NCI-H1417 (cell line): ENCODE measurements at places on chromosomes 6 and 20.

DNA sequence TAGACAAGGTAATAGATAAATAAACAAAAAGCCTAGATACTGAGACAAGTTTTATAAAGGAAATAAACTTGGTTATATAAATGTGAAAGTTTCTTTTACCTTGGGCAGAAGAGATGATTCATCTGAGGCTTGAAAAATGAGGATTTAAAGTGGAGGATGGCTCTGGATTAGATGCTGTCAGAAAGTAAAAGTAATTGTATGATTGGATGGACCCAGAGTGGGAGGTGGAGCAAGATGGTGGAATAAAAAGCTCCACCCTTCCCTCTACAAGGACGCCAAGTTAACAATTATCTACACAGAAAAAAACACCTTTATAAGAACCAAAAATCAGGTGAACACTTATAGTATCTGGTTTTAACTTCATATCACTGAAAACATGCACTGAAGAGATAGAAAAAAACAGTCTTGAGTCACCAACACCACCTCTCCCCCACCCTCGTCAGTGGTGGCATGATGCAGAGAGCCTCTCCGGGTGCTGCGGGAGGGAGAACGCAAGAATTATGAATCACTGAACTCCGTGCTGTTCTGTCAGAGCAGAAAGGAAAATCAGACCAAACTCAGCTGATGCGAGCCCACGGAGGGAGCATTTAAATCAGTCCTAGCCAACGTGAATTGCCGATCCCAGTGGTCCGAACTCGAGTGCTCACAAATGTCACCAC, 84.7 kb upstream of the GJE1 start:
- DNase-seq = no peak

GRCh38 chr6:110556317-110557110, 80.1 kb upstream of the SLC22A16 start:
- no peak for DNase-seq

- no peak for DNase-seq
These were observed 53.1 kb upstream of the VSX1 start for GRCh38 chr20:25135031-25135430.

- peak; percentile 86 for DNase-seq
These were observed 61.4 kb downstream of the BMP2 start for GRCh38 chr20:6828794-6829423.

DNA sequence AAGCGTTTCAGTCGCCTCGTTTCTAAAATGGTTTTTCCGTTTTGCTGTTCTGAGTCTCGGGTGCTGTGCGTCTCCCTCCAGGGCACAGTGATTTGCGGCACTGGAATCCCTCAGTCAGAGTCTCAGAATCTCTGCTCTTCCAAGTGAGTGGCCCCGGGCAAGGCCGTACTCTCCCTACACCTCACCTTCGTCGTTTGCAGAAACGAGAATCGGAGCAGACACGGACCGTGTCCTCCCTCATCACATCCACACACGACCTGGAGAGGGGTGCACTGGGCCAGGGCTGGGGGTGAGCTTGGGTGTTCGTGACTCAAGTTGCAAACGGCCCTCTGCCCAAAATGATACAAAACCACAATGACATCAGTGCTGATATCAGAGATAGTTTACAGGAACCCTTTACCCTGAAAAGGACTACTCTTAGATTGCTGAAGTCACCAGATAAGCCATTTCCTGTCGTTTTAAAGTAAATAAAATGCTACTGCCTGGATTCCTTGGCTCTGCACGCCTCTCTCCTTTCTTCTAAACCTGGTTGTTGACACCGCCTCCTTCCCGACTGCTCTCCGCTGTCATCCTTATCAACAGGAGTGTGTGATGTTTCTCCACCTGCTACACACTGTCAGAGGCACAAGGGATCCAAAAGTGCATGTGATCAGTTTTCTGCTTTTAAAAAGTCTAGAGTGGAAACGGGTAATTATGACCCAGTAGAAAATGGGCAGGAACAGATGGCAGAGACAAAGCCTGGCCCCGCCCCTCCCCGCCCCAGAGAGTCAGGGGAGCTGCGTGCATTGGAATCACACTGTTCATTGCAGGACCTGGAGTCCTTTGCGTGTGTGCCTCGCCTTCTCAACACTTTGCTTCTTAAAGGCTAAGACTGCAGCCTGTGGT, 38.4 kb downstream of the KIF25 start:
- DNase-seq = peak; percentile 59

DNA sequence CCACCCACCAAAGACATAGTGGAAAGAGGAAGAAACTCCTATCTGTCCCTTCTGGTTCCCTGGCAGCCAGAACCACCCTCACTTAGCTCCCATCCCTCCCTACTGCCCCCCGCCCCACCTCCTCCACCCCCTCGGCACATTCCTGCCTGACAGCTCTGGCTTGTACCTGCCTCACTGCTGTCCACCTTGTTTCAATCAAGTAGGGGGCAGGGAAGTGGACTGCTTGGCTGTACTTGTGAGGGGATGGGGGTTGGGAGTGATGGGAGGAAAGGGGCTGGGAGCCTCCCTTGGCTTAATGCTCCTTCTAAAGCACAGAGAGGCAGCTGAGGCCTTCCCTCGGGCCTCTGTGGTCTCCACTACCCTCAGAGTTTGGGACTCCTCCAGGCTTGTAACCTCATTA, 22.1 kb upstream of the ZNF76 start:
- DNase-seq = no peak

DNA sequence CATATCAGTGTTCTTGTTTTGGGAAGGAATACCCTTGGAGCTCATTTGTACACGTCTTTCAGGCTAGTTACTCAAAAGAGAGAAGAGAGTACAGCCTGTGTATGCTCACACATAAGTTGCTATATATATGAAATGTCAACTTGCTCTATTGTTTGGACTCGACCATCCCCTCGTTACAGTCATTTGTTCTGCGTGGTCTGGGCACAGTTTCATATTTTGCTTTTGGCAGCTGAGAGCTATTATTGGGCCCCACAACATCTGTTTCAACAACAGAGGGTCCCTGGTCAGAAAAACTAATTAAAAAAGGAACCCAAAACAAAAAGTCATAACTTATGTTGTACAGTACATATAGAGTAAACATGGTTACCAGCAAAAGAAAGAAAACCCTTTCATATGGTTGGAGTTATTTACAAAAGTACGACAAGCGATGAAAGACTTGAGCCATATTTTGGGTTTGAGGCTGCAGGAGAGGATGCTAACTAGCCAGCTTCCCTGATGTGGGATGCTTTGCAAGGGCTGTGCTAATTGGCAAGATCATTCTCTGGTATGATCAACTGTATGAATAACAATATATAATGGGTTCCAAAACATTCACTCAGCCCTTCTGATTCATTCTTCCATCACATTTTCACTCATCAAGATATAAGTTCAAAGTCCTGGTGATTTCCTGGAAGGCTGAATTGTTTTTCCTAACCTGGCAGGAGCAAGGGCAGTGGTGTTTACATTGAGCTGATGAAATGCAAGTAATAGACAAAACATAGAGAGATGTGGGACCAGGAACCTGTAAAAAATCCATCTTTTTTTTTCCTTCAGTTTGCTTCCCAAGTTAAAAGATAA, 137.9 kb downstream of the RPS12 start:
- DNase-seq = no peak

GRCh38 chr20:61760321-61760720, 305.4 kb downstream of the TAF4 start:
- no peak for DNase-seq
